ENCODE measurements at places on chromosomes 16 and 17.

DNA sequence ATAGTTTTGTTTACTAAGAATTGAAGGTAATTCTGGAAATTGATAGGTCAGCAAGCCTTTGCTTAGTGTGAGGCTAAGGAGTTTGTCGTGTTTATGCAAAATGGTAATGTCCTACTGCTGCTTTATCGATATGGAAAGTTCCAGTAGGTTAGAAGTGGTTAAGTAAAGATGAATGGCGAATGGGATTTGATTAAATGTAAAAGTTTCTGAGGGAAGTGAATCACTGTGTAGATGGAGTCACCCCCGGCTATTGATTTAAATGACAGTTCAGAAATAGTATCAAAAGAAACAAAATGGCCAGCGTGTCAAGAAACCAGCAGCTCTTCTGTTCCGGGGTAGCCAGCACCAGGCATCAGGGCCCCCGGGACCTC, 131.4 kb downstream of the RPTOR start:
- no peak for DNase-seq

GRCh38 chr17:80528536-80528935, 16.1 kb upstream of the RPTOR start:
- no peak for DNase-seq

DNA sequence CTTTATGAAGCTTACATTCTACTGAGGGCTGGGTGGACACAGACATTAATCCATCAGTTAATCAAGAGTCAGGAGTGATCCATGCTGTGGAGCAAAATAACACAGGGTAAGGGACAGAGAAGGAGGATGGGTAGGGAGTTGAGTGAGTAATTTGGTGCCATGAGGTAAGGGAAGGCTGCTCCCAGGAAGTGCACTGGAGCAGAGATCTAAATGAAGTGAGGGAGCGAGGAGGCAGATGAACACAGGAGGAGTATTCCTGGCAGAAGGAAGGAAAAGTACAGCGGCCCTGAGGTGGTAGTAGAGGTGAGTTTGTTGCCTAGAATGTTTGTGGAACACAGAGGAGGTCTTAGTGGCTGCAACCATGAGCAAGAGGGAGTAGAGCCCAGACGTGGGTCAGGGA, 34.8 kb downstream of the ASIC2 start:
- no peak for DNase-seq

GRCh38 chr16:83308414-83308813, 499.4 kb upstream of the HSBP1 start:
- DNase-seq: no peak

- no peak for DNase-seq
Measured at GRCh38 chr16:78896280-78896679, 704.3 kb downstream of the MAF start.

- no peak for DNase-seq
Measured at GRCh38 chr17:81641825-81642489, 5.0 kb downstream of the TSPAN10 start.
